ENCODE measurements at places on chromosomes 3 and 15.
A peak's percentile ranks its signal among the peaks of the same experiment; 100 is the strongest.

- no peak for DNase-seq
Measured at GRCh38 chr3:133799794-133800585, 5.6 kb upstream of the SRPRB start.

GRCh38 chr15:74430510-74430951, 3.2 kb downstream of the SEMA7A start:
- no peak for DNase-seq

GRCh38 chr3:108053067-108053466, 37.8 kb downstream of the CD47 start:
- no peak for DNase-seq

DNA sequence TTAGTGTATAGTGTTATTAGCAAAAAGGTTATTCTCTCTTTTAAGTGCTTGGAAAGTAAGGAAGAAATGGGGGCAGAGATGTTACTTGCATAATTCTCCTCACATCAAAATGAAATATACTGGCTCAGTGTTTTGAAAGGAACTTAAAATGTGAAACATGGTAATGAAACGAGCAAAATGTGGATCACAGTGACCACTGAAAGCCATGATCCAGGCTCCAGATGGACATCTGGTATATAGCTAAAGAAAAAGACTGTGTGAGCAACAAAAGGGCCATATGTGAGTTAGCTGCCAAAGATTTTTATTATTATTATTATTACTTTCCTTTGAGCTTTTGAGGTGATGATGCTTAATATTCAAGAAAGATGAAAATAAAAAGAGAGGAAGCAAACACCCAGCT, 89.6 kb downstream of the GAP43 start:
- no peak for DNase-seq

DNA sequence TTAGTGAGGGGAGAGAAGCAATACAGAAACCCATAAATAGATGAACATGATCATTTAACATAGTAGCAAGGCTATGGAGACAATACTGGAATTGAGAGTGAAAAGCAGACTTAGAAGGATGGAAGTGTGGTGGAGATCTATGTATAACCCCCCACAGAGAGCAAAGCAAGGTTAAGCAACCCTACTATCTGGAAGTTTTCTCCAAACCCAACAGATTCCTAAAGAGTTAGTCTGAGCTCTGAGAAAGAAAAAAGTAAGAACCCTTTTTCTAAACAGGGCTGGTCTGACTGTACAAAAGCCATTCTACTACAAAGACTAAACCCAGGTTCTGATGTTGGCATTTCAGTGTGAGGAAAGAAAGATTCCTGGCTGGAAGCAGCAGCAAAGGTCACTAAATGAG, 153.2 kb downstream of the WNT5A start:
- DNase-seq, result peak; percentile 47

GRCh38 chr3:42874749-42875148, 930 bp downstream of the CYP8B1 start:
- DNase-seq, result no peak

GRCh38 chr15:32743411-32744140, 25.8 kb downstream of the GREM1 start:
- DNase-seq, result no peak

- no peak for DNase-seq
Measured at GRCh38 chr15:68994981-68995761, 19.3 kb upstream of the NOX5 start.

DNA sequence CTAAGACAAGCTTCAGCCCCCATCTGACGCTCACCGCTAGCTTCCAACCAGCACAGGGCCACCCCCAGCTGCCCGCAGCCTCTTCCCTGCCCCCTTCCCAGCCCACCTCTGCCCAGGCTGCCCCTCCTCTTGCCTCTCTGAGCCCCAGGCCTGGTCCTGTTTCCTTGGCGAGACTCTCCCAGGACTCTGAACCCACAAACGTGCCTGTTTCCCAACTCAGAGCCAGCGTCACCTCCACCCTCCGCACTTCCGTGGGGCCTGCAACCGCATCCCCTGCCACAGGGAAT, 35.0 kb downstream of the ZXDC start:
- DNase-seq, result no peak

DNA sequence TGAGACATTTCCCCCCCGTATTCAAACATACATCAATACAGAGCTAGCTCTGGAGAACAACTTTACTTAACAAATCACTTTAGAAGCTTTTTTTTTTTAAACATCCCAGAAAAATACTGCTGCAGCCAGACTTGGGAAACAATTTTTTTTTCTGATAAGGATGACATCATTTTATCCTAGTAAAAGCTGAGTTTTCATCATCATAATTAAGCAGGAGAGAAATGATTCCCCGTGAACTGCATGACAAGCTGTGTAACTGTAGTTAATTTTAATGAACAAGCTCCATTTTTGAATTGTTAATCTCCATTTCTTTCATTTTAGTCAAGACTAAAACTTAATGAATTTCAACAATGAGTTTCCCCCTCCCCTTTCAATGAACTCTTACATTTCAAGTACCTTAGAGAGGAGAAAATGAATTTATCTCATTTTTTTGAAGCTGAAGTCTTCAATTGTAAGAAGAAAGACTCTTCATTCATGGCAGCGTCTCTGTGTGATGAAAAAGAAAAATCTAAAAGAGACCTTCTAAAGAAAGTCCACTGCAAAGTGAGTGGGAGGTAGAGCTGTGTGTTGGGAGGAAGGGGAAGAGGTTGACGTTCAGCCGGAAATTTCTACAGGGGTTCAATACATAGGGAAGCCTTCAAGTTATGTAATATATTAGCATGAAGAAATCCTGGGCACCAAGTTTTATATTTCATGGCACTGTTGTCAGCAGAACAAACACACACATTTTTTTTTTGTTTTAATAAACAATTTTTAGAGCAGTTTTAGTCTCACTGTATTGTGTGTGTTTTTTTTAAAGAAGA, 31.7 kb downstream of the HES1 start:
- DNase-seq, result no peak

DNA sequence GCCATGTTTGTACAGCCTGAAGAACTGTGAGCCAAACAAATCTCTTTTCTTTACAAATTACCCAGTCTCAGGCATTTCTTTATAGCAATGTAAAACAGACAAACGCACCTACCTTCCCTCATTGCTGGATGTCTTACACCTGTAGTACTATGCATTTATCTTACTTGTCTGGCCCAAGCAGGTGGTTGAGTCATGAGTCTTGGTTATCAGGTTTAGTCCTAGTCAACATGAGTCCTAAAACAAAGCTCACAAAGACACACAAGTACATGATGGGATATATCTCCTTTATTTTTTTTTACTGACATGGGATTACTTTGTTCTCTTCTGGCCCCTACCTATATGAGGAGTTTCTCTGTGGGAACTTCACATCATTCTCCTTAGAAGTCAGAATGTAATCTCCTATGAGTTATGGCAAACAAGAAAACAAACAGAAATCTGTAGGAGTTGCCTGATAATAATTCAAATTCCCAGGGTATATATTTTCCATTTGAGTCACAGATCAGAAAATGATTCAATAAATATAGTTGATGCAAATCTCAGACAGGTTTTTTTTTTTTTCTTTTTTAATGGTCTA, 33.6 kb upstream of the PLSCR2 start:
- no peak for DNase-seq

GRCh38 chr3:63199606-63200005, 78.5 kb upstream of the SYNPR start:
- no peak for DNase-seq

- no peak for DNase-seq
Measured at GRCh38 chr3:79204351-79204750, 563.4 kb downstream of the ROBO1 start.

- DNase-seq, result no peak
Measured at GRCh38 chr3:4355401-4356219, 52.4 kb downstream of the SETMAR start.

- DNase-seq, result no peak
Measured at GRCh38 chr15:89486726-89487050, 9.7 kb downstream of the RHCG start.

DNA sequence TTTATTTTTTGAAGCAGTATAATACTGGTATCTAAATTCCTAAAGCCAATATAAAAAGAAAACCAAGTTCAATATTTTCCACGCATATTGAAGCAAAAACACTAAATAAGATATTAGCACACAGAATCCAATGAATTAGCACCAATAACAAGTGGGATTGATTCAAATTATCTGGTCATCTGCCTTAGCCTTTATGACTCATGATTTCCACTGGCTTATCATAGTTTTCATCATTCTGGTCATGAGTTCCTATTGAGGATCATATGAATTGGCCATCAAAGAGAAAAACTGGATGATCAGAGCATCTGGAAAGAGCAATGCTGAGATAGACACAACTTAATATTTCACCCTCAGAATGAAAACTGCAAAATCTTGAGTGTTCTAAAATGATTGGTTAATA, 809.9 kb downstream of the MCTP2 start:
- no peak for DNase-seq

DNA sequence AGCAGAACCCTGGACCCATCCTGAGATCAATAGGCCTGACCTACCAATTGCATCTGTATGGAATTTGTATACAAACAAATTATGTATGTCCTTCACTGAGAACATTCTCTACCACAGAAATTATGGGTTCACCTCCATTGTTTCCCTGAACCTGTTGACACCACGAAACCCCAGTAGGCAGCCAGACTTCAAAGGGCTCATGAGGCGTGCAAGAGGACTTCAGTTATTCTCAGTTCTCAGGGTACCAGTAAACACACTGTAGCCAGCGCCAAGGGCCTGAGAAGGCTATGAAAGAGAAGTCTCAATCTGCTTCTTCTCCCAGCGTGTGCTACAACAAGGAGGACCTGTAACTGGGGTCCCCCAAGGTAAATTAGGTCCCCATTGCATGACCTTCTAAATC, 254.9 kb upstream of the GOLGA6L4 start:
- DNase-seq, result no peak

- DNase-seq, result peak; percentile 61
Measured at GRCh38 chr3:96813820-96814650, at the start of gene EPHA6. Gene EPHA6 (plus strand): TSS chr3:96814594.

GRCh38 chr15:41940441-41940857, 31.9 kb downstream of the EHD4 start:
- DNase-seq, result no peak

GRCh38 chr3:155970398-155970797, 99.9 kb downstream of the GMPS start:
- DNase-seq, result no peak

DNA sequence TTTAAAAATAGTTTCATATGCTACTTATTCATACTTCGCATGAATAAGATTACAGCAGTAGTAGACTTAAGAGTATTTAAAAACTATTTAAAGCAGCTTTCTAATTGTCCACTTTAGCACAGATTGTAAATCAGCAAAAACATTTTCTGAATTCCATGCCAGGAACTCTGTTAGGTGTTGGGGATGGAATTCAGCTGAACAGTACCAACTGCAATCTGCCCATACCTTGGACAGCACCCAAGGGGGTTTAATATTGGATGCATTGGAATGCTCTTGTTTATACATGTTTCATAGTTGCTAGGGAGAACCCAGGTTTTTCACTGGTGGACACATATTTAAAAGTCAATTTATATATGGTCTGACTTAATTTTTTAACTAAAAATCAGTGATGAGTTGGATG, 74.8 kb downstream of the PPM1L start:
- no peak for DNase-seq

DNA sequence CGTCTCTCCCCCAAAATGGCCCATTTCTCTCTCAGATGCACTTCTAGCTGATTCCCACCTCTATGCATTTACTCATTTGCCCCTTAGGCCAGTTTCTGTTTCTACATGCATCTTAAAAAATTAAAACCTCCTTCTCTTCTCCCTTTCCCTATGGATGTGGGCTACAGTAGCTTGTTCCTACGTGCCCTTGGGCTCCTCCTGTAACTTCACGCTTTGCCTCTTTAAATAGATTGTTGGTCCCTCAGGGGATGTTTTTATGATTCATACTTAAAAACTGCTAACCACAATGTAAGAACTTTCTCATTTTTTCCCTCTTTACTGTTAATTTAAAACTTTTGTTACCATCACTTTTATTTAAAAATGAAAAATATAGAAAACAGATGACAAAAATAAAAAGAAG, 185.6 kb upstream of the MRPL3 start:
- no peak for DNase-seq

- DNase-seq, result no peak
Measured at GRCh38 chr3:65995515-65995914, 43.2 kb downstream of the MAGI1 start.

- DNase-seq, result no peak
Measured at GRCh38 chr3:183878071-183878470, 6.6 kb downstream of the PARL start.

GRCh38 chr3:38577371-38578080, 72.0 kb downstream of the SCN5A start:
- DNase-seq, result no peak

- no peak for DNase-seq
Measured at GRCh38 chr3:98440283-98440682, 22.7 kb upstream of the OR5K1 start.

DNA sequence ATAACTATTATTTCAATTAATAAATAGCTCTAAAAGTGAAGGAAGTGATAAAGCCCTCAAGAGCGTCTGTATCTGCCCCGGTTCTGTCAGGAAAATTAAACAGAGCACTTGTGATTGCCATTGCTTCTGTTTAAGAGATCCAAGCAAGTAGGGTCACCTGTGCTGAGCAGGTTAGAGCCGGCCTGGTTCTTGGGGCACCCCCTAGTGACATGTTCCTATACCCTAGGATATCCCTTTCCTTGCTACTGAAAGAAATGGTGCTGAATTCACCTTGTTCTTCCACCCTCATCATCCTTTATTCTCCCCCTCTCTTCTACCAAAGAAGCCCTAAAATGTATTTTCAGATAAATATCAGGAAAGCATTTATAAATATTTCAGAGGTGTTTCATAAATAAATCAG, 323.5 kb downstream of the RORA start:
- DNase-seq, result no peak

- DNase-seq, result no peak
Measured at GRCh38 chr3:12545473-12545791, at the start of gene MKRN2OS. Gene MKRN2OS (minus strand): TSS chr3:12545499. CDS start chr3:12545464, 35 bp downstream.

DNA sequence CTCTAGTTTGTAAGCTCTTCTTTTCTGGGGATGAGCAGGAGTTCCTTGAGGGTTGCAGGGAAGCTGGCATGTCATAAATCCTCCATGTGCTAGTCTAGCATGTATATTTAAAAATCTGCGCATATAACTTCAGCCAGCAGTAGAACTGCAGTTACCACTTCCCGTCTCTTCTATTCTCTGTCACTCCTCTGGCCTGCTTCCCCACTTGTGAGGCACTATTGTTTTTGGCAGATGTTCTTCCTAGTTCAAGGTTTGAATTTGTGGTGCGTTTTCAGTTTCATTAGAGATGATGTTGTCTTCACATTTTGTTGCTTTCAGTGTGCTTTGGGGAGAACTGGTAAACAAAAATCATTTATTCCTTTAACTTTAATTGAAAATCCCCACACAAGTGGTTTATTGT, 169.1 kb upstream of the ZPLD1 start:
- no peak for DNase-seq

GRCh38 chr15:92883876-92884435, 16.2 kb upstream of the CHD2 start:
- DNase-seq, result no peak

- no peak for DNase-seq
Measured at GRCh38 chr15:49817100-49817499, 196.3 kb downstream of the DTWD1 start.

DNA sequence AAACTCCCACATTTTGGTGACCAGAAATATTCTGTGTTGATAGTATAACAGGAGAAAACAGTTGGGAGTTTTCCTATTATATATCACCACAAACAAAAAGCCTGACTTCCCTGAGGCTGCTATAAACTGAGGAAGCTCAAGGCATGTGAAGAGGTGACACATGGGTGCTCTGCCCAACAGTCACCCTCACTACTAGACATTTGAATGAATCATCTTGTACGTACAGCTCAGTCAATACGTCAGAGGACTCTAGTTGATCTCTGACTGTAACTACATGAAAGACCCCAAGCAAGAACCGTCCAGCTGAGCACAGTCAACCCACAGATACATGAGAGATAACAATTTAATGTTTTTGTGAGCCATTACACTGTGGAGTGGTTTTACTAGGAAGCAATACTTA, 338.3 kb upstream of the ATP11B start:
- no peak for DNase-seq
